ENCODE measurements at places on chromosomes 4 and X.

DNA sequence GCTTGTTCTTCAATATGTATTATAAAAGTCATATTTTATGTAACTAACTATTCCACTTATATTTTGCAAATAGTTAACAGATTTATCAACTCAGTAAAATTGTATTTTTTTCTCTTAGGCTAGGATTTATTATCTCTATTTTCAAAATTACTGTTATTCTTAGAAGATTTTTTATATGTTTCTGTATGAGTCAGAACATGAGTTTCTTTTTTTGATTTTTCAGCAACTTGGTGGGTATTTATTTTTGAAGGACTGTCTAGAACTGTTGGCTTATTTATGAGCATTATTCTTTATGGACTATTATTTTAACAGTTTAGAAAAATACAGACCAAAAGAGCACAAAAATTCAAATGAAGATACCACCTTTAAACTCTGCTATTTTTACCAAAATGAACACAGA, 6.8 kb downstream of the AIMP1 start:
- peak; percentile 19 for DNase-seq

- DNase-seq = no peak
Observed at GRCh38 chrX:72142094-72142793, 10.5 kb upstream of the RTL5 start.

DNA sequence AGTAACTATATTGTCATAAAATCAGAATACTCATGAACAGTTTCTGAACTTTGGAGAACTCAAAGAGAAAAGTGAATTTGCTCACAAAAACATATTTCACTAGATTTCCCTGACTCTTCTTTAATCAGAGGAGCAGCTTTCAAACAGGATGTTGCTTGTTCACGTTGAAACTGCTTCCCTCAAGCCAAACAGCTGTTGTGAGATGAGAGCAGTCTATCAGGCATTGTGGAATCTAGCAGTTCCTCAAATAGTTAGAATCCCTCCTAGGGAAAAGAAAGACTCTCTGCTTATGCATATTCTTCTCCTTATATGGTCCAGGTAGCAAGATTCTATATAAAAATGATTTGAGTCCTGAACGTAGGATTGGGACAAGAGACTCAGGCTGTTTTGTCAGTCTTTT, 1012.1 kb downstream of the FAM133A start:
- no peak for DNase-seq

GRCh38 chr4:123182289-123182688, 214.3 kb upstream of the SPRY1 start:
- DNase-seq = no peak

DNA sequence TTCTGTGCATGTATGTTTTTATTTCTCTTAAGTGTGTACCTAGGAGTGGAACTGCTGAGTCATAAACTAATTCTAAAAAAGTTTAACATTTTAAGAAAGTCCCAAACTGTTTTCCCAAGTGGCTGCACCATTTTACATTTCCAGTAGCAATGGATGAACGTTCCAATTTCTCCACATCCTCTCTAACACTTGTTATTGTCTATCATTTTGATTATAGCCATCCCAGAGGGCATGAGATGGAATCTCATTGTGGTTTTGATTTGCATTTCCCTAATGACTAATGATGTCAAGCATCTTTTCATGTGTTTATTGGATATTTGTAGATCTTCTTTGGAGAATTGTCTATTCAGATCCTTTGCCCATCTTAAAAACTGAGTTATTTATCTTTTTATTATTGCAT, 82.5 kb downstream of the PPEF1 start:
- no peak for DNase-seq

GRCh38 chr4:185772391-185773093, 39.5 kb downstream of the SORBS2 start:
- no peak for DNase-seq
